ENCODE measurements at places on chromosomes 4 and X.
A peak's percentile ranks its signal among the peaks of the same experiment; 100 is the strongest.

DNA sequence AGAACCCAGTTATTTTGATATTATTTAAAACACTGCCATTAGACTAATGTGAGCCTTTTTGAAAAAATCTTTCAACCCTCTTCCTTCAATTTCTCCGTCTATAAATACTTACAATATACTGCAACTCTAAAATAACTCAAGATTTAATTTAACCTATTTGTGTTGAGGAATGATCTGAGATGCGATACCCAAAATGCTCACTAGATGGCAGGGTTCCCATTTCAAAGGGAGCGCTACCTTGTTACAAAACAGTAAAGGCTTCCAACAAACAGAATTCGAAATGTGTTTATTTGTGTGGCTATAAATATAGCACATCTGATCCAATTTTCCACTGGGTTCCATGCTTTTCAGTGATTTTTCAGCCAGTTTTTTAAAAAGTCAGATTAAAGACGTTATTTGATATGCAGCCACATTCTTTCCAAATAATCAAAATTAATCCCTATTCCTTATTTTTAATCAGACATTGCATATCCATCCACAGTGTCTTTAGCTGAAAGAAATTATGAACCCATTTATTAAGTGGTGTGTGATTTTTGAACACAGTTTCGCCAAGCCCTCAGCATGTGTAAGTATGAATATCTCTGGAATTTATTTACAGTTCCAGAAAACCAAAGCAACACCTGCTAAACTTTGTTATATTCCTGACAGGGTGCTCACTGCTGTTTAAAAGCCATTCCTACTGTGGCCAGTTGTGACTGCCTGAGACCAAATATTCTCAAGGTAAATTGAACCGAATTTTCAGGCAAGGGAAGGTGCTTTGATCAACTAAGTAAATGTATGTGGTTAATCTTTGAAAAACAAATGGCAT is 668.0 kb upstream of the LCORL start:
- DNase-seq, result peak; percentile 32

DNA sequence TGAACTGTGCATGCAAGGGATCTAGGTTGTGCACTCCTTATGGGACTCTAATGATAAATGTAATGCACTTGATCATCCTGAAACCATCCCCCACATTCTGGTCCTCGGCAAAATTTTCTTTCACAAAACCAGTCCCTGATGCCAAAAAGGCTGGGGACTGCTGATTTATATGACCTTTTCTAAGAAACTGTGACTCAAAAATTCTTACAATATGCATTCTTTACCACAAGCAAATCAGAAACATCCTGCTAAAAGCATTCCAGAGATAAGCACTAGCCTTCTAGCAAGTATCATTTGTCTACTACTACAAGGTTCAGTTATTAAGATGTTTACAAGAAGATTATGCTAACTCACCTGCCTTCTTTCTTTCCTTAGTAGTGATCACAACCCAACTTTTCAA is 166.5 kb upstream of the PCDH7 start:
- DNase-seq, result no peak

DNA sequence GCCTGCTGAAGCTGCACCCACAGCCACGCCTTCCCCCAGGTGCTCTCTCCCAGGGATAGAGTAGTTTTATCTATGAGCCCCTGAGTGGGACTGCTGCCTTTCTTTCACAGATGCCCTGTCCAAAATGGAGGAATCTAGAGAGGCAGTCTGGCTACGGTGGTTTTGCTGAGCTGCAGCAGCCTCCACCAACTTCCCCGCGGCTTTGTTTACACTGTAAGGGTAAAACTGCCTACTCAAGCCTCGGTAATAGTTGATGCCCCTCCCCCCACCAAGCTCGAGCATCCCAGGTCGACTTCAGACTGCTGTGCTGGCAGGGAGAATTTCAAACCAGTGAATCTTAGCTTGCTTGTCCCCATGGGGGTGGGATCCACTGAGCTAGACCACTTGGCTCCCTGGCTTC is 84.5 kb downstream of the PRKG2 start:
- no peak for DNase-seq

DNA sequence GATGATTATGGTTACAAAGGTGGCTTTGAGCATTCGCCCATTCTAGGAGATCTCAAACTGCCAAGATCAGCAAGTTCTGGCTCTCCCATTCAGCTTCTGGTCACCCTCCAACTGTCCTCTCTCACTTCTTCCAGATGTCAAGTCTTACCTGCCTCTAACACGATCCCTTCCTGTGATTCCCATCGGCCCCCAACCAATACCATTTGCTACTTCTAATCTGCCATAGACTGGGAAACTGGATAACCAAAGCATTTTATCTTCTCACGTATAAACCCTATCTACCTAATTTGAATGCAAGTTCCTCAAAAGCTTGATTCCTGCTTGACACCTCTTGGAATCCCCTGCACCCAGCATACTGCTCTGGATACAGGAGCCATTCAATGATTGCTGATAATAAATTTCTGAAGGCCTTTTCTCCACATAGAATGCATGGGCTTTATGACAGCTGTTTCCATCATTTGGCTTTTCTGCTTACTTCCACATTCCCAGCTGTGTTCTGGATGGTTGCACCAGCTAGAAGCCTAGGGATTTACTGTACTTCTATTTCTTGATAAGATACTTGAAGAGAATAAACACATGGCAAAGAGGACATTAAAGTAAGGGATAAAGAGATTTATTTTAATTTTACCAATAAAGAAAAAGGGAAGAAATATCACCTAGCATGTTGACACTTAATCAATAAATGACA is 9.6 kb downstream of the GPC4 start:
- DNase-seq, result no peak

GRCh38 chrX:107730991-107731766 is 44.4 kb downstream of the TSC22D3 start:
- DNase-seq, result no peak

DNA sequence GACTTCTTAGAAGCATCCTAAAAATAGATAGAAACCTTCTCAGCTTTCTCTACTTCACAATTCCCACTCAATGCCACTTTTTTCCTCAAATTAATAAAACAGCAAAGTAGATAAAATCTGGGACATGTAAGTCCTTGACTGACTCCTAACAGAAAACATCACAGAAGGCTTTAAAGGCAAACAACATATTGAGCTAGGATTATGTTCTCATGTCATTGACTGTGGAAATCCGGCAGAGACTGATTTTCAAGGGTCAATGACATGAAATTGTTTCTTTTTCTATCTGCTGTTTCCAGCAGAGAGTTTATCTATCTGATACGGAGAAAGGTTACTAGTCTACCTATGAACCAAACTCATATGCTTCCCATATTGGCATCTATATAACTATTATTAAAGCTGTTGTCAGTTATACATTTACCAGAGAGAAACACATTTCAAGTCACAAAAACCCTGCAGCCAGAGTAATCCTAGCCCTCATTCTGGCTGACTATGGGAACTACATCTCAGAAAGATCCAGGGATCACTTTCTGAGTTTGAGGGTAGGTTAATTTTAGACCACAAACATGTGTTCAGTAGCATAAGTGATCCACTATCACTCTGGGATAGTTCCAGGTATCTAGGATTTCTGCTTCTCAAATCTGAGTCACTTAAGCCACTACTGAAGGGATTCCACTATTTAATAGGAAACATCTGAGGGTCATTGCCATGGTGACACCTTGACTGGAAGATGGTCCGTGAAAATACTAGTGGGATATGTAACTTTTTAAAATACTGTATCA is 147.6 kb downstream of the PPP3CA start:
- no peak for DNase-seq

GRCh38 chr4:161364681-161365080 is 799.1 kb downstream of the FSTL5 start:
- no peak for DNase-seq

GRCh38 chr4:2941138-2942036 is 21.8 kb downstream of the NOP14 start:
- DNase-seq, result no peak

GRCh38 chr4:17561195-17561909 is 15.6 kb upstream of the LAP3 start:
- DNase-seq, result no peak

GRCh38 chr4:26762650-26763049 is 98.0 kb upstream of the STIM2 start:
- no peak for DNase-seq

GRCh38 chr4:63814171-63814964 is 594.9 kb downstream of the TECRL start:
- no peak for DNase-seq

GRCh38 chr4:40377512-40378365 is 42.6 kb downstream of the CHRNA9 start:
- DNase-seq, result no peak

DNA sequence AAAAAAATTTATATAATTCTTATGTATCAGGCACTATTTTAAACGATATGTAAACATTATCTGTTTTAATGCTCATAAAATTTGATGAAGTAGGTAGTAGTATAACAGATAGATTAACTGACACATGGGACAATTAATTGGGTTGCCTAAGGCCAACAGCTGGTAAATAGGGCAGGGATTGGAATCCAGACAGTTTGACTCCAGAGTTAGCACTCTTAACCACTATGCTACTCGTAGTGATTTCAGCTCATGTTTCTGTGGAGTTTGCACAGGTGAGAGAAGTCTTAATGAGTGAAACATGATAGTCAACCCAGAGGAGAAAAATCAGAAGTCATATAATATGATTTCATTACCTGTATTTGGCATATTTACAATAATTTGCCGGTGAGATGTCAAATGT is 126.0 kb upstream of the WDFY3 start:
- DNase-seq, result no peak

DNA sequence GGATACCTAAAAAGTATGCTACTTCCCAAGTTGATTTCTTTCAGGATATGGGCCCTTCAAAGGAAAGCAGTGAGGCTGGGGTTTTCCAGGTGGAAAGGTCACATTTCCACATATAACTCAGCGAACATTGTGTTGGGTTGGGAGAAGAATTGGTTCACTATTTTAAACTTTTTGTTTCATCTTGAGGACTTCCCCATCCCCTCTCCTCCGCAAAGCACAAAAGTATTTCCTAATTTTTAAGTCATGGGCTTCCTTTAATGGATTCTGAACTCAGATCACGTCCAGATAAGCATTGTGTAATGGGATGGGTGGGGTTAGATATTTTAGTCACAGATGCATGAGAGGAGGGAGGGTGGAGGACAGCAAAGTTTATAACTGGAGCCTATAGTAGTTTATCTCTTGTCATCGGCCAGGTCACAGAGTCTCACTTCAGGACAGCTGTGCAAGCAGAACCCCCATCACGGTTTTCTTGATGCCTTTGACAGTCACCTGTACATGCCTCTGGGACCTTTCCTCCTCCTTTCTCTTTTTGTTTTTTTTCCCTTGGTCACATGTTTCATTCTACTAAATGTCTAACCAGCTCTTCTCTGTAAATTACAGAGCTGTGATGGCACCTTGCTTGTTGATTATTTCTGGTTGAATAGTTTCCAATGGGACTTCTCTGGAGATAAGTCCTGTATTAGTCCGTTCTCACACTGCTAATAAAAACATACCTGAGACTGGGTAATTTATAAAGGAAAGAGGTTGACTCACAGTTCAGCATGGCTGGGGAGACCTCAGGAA is 115.4 kb downstream of the PTTG2 start:
- DNase-seq, result no peak

- no peak for DNase-seq
Measured at GRCh38 chrX:32851556-32851955, 359.8 kb downstream of the DMD start.

GRCh38 chr4:1773754-1774153 is 19.3 kb upstream of the FGFR3 start:
- DNase-seq, result no peak

Measured in NCI-H1930 (cell line).